T1000 (cell line): ENCODE measurements at places on chromosomes 12 and 14.

DNA sequence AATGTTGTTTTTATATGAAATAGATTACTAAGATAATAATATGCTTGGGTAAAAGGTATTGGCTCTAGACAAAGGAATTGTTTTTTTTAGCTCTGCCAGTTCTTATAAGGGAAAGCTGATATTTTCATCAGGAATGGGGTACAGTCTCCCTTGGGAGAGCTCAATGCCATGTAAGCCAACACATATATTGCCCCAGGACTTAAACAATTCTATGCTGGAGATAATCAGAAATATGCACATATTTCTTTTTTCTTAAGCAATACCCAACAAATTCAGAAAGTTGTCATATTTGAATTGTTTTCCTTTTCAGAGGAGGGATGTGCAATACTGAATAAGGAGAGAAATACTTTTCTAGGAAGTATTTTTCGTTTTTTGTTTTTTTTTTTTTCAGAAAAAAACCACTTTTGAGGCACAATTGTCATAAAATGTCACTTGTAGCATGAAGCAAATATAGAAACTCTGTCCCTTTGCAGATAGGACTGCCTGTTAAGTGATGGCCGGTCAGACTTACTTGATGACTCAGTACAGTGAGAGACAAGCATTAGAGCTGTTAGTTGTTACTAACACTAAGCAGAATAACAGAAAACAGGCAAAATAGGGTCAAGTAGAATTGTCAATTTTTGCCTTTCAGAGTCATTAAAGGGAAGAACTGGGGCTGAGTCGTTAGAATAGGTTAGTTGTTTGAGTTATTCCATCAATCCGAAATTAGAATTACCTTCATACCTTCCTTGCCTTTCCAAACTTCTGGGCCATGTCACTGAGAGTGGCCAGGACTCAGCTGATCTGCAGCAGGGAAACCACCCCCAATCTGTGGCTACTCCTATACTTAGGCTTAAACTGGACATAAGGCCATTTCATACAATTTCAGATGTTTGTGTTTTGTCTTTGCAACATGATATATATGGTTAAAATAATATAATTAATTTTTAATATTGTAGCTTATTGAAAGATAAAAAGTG, 168.1 kb downstream of the SLC38A4 start:
- DNase-seq = no peak

- DNase-seq = no peak
Observed at GRCh38 chr12:10386857-10387256, 3.0 kb downstream of the KLRK1 start.

GRCh38 chr12:75591628-75592027, 80.2 kb upstream of the KRR1 start:
- no peak for DNase-seq

DNA sequence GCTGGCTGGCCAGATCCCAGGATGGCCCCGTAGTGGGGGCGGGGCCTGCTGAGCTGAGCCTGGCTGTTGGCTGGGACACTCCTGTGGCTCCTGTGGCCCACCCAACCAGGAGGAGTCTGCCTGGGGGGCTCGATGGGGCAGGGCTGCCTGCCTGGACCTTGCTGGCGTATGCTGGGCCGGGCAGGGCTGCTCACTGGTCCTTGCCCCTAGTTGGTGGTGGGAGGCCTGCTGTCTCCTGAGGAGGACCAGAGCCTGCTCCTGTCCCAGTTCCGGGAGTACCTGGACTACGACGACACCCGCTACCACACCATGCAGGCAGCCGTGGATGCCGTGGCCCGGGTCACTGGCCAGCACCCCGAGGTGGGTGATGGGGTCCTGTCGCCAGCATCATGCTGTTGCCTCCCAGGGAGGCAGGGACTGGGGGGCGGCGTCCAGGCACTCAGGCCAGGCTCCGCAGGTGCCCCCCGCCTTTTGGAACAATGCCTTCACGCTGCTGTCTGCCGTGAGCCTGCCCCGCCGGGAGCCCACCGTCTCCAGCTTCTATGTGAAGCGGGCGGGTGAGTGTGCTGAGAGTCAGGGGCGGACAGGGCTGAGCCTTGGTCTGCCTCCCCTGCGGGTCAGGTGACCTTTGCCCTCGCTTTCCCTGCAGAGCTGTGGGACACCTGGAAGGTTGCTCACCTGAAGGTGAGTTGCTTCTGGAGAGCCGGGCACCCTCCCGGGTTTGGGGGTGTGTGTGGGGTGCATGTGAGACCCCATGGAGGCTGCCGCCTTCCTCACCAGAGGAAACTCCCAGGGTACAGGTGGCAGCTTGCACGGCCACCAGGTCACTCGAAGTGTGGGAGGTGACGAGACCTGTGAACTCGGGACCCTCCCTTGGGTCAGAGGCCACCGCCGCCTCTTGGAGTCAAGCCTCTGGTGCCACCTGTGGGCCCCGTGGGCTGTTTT, 3.4 kb downstream of the NOC4L start:
- no peak for DNase-seq

GRCh38 chr12:54282949-54283593, 2.5 kb downstream of the HNRNPA1 start:
- no peak for DNase-seq

GRCh38 chr12:114774197-114774596, 90.2 kb upstream of the TBX3 start:
- no peak for DNase-seq

- no peak for DNase-seq
Observed at GRCh38 chr14:30291216-30291615, 267.7 kb upstream of the G2E3 start.

DNA sequence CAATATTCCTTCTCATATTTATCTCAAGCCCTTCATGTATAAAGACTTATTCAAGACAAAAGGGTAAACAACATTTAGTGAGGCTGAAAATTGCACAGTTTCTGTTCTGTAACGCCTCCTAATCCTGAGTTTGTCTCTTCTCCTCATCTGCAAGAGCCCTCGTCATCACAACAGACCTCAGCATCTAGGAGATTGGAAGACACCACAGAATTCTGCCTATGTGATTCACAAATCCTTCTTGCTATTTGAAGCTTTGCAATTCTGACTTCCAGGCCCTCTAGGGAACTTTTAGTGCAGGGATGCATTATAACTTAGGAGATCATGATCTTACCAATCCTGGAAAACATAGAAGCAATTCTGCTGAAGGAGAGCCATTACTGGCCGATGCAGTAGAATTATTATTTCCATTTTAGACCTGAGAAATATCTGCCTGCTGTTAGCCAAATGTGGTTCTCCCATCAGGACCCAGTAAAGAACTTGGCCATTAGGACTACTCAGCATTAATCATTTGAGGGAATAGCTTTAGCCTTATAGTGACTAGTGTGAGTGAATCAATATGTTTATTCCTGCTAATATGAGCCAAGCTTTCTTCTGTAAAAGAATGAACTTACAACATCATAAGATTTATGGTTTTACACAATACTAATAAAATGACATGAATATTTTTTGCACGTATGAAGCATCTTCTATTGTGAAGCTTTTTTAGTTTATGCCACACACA, 119.5 kb downstream of the ANO4 start:
- no peak for DNase-seq

- no peak for DNase-seq
Observed at GRCh38 chr14:53375599-53375998, 222.5 kb upstream of the DDHD1 start.

DNA sequence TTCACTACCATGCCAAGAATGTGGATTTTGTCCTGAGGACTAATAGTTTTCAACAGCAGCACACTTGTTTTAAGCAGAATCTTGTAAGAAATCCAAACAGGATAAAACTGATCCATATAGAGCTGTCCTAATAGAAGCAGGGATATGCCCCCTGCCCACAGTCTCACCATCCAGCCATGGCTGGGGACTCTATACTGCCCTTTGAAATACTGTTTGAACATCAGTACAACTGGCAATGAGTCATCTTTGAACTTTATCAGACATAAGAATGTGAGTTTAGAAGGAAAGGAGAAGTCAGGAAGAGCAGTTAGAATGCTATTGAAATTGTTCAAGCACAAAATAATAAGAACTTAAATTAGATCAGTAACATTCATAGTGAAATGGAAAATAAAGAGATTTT, 3.8 kb upstream of the C12orf42 start:
- DNase-seq = no peak

DNA sequence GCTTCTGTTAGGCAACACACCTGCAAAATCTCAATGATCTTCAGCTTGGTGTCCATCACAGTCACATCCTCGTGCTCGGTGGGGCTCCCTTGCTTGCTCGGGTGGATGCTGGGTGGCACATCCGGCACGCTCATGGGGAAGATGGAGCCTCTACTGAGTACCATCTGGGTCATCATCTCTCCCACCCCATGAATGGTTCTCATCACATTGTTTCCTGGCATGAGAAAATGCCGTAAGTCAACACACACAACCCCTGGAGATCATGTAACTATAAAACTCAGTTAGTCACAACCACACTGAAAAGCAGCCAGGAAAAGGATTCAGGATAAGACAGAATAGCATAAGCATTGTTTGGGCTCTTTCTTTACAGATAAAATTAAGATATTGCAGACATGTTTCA, 201.1 kb downstream of the ITPR2 start:
- DNase-seq = no peak

DNA sequence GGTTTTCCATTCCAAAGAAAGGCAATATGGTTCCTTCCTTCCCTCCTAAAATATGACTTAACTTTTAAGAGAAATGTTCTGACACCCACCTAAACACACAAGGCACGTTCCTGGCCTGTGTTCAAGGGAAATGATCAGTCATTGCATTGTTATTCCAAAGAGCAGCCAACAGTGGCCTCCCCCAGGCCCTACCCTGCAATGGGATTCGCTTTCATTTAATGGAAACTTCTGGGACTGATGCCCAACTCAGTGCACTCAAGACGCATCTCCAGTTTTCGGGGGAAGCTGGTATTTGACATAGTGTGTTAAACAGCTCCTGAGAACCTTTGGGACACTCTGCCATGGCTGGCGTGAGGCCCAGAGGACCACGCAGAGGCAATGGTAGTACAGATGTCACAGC, 65.9 kb downstream of the DDX51 start:
- no peak for DNase-seq

DNA sequence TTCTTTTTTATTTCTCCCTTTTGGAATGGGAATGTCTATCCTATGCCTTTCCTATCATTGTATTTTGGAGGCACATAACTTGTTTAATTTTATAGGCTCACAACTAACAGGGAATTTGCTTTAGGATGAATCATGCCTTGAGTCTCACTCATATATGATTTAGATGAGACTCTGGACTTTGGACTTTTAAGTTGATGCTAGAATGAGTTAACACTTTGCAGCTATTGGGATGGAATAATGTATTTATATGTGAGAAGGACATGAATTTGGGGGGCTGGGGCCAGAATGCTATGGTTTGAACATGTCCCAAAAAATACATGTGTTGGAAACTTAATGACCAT, 365.3 kb downstream of the ZFP36L1 start:
- no peak for DNase-seq

DNA sequence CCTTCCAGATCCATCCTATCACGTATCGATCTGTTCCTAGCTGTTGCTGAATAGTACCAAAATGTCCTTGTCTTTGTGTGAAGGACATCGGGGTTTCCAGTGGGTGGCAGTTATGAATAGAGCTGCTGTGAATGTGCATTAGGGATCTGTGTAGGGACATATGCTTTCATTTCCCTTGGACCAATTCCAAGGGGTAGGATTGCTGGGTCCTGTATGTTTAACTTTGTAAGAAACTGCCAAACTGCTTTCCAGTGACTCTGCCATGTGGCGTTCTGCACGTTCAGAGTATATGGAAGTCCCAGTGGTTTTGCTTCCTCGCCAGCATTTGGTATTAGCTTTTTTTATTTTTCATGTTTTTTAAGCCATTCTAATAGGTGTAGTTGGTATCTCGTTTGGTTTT, 28.6 kb downstream of the PACS2 start:
- DNase-seq = no peak

DNA sequence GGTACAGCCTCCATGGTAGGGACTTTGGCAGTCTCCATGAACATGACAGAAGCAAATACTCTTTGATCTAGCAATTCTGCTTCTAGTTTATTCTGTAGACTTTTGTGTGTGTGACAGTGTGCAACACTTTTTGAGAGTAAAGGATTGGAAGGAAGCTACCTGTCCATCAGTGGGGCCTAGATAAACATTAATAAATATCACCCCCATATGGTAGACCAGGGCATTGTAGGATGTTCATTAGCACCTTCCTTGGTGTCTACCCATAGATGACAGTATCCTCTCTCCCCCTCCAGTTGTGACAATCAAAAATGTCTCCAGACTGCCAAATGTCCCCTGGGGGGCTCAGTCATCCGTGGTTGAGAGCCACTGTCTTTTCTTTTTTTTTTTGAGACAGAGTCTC, 10.8 kb downstream of the SNRNP35 start:
- DNase-seq = no peak

DNA sequence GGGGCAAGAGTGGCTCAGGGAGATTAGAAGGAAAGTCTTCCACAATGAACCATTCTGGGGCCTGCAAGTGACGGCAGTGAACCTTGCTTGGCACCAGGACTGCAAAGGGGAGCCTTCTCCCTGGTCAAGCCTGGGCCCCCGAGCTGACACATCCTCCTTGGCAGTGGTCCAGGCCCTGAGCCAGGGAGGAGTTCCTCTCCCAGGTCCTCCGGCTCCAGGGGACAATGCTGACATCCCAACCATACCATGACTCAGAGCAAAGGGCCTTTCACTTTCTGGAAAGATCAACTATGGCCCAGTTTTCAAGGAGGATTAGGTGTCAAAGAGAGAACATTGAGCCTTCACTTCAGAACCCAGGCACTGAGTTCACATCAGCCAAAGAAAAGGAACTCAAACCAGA, 756.5 kb upstream of the TBX3 start:
- peak; percentile 100 for DNase-seq

DNA sequence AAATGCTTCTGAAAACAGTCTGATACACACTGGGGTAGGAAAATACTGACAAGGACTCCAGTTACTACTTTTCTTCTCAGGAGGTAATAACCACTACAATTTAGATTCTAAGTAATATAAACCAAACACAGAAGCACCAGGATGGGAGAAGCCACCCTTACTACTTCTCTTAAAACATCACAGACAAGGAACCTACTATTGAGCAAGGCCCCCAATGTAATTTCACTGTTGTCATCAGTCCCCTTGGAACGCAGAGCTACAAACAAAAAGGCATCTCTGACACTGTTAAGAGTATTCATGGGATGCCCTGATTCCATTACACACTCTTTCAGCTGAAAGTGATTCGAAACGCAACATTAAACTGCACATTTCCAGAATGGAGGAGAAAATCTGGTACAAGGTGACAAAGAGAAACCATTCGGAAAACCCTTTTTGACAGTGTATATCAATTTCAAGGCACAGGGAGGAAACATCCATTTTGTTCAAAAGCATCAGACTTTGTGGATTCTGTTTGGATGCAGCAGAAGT, 185.9 kb downstream of the PPM1H start:
- no peak for DNase-seq

DNA sequence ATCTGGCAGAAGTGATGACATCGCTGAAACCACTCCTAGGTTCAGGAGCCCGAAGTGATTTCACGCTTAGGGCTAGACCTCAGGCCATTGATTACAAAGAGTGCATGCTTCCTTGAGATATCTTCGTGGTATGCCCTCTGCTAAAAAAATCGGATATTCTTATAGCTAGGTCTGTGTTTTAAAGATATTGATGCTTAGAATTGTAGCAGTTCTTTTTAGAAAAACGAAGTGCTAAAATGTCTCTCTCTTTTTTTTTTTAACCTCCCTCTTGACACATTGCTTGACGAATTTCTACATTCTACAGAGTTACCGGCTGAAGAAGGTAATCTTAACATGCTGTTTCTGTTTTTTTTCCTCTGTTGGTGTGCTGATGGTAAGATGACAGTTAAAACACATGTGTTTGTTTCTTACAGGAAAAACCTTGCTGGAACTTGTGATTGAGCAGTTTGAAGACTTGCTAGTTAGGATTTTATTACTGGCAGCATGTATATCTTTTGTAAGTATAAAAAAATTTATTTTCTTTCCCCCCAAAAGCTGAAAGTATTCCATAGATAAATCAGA, 1.3 kb downstream of the ATP2A2 start:
- DNase-seq = no peak

GRCh38 chr14:44701563-44702263, 194.6 kb upstream of the FSCB start:
- peak; percentile 13 for DNase-seq
